ENCODE measurements at places on chromosomes 1 and 21.

DNA sequence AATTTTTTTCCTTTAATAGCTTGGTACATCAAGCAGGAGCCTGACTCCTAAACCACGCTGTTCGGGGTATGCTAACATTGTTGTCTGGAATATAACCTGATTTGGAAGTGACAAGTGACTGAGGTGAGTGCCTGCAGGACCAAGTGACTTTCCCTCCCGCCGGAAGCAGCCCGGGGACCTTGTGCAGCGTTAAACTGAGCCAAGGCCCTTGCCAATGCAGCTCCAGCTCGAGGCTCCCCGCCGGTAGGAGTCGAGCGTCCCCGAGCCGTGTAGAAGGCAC lies 716 bp upstream of the MTARC1 start:
- no peak for DNase-seq

GRCh38 chr1:27527890-27528817 lies 38.2 kb upstream of the WASF2 start:
- DNase-seq: peak; percentile 79

- DNase-seq: no peak
These were observed 29.2 kb downstream of the MIS18A start for GRCh38 chr21:32249511-32250280.

DNA sequence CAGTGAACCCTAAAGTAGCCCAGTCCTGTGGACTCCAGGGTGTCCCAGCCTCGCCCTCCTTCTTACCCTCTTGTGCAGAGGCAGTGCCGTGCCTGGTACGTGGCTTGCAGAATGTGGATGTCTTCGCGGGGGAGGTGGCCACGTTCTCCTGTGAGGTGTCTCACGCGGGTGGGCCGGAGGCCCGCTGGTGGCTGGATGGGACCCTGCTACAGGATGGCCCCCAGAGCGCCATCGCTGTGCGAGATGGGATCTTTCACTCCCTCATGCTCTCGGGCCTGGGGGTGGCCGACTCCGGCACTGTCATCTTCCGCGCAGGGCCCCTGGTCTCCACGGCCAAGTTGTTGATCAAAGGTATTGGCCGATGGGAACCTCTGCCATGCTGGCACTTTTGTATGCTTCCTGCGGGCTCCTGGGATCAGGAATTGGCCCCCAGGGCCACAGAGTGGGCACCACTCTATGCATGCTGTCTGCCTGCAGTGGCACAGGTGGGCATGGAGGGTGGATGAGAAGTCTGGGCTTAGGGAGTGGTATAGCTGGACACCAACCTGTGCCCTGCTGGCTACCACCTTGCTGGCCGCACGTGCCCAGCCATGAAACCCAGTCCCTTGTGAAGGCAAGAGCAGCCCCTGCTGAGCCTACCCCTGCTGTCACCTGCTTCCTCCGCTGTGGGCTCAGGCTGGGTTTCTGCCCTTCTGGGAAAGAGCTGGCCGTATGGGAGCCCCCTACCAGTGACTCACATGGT lies 92.9 kb downstream of the TRIM11 start:
- DNase-seq: peak; percentile 74

DNA sequence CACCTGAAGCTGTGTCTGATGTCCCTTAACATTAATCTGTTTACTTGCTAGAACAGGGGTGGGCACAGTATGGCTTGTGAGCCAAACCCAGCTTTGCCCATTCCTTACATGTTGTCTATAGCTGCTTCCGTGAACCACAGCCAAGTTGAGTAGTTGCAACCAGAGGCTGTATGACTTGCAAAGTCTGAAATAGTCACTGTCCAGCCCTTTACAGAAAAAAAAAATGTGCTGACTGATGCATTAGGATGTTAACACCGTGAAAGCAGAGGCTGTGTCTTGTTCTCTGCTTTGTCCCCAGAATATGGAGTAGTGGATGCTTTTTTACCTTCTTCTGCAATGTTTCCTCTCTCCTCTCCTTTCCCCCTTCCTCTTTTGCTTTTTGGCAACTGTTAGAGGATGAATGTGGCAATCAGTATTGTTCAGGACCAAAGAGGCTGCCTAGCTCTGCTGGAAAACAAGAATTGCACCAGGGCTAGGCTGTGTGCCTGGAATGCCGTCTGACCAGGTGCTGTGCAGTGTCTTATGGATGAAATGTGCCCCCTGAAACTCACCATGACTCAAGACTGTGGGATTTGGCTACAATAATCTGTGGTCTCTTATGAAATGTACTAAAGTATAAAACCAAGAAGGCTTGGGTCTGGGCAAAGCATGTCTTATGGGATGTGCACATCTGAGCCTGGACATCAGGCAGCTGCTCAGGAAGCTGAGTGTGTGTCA lies 79.6 kb upstream of the GCLM start:
- no peak for DNase-seq

All from posterior vena cava (tissue), 2 donors.